ENCODE measurements at places on chromosomes 2 and 18.

GRCh38 chr2:235843591-235844395, 324.4 kb downstream of the GBX2 start:
- no peak for DNase-seq

DNA sequence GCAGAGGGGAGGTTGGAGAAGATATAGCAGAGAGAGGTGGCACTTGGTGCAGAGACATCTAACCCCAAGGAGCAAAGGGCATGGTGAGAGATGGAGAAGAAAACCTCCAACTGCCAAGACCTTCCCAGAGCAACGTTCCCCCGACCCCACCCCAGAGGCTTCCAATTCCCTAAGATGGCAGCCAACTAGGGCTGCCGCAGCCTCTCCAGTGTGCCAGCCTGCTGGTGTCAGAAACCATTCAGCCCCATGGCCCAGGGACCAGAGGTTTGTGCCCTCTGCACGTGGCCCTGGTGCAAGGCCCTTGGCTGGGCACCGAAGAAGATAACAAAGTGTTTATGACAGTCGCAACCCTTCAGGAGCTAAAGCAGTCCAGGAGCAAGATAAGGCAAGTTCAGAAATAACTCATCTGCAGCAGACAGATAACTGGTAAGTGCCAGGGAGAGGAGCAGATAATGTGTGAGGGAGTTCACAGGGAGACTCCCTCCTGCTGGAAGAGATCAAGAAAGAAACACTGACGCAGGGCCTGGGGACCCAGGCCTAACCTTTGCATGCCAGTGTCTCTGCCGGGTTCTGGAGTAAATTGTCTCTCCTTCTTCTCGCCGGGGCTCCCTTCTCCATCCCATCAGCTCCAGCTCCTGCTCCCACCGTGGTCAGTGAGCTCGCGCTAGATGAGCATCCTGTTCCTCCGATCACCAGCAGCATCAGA, 66.1 kb upstream of the ID2 start:
- DNase-seq = no peak

DNA sequence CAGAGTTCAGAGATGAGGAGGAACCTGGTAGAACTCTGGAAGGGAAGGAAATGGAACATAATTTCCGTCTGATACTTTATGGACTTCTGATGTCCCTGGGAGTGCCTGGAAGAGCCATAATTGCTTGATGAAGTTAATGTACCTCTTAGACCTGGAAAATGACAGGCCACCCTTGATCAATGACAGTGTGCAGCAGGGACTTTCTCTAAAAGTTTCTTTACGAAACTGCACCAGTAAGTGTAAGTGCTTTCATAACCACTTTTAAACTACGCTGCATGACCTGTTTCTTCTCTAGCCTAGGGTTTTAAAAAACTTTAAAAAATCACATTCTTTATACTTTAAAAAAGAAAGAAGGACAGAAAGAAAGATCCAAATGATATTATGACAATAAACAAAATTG, 164.5 kb downstream of the LPIN1 start:
- no peak for DNase-seq

DNA sequence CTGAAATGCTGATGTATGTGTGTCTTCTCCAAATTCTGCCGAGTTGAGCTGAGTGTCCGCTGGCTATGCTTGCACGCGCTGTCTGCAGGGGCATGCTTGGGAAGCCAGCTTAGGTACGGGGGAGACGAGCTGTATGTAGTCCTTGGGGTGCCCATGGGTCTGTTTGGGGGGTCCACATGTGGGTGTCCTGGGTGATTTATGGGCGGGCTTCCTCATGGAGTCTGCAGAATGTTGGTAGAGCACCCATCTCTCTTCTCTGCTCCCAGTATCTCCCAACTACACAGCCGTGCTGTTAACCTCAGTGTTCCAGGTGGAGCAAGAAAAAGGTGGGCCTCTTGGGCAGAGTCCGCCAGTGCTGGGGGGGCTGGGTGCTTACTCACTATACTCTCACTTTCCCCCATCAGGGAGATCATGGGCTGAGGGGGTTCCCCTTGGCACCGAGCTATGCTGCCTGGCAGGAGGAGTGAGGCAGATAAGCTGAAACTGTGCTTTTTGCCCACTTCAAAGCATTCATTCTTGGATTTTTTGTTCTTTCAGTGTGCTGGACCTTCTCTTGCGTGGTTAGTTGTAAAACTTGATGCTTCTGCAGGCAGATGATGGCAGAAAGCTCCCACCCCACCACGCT, 128.2 kb upstream of the ALKAL2 start:
- DNase-seq = no peak

GRCh38 chr2:61671561-61672315, 133.6 kb upstream of the XPO1 start:
- no peak for DNase-seq

- no peak for DNase-seq
Observed at GRCh38 chr2:120830096-120830830, 94.6 kb downstream of the GLI2 start.

Measured in activated T-helper 9 cell treated with anti-CD3 and anti-CD28 coated beads, Interleukin-2, amount 50 U/mL, for 16 hours (primary cell).